ENCODE measurements at places on chromosomes 6 and 20.

DNA sequence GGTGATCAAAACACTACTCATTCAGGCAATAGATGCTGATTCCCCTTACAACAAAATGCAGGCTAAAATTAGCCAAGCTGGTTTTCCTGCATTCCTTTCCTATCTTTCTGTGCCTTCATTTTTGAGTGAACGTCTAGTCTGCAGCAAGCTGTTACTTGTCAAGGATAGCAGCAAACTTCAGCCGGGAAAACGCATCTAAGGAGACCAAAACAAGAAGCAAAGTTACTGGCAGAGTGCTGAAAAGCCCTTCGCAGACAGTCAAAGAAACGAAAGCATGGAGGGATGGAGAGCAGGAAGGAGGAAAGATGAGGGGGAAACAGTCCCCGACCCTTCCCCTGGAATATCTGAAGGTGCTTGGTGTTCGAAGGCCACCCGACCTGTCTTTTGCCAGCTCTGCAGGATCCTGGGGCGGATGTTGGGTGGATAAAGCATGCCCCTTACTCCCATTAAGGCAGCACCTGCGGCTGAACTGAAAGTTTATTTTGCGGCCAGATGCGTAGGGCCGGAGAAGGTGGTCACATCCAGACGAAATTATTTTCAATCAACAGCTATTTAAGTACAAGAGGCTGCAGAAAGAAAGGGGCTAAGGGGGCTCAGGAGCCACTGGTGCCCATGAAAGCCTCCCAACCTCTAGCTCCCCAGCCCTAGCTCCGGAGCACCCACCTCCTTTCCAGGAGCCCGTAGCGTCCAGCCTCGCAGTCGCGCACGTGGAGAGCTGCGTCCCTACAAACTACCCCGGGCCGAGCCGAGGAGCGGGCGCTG, 538 bp downstream of the FERMT1 start:
- DNase-seq, result no peak

GRCh38 chr6:149037051-149037671, 280.4 kb upstream of the TAB2 start:
- DNase-seq, result no peak

GRCh38 chr6:2680264-2680922, 70.3 kb downstream of the MYLK4 start:
- no peak for DNase-seq

DNA sequence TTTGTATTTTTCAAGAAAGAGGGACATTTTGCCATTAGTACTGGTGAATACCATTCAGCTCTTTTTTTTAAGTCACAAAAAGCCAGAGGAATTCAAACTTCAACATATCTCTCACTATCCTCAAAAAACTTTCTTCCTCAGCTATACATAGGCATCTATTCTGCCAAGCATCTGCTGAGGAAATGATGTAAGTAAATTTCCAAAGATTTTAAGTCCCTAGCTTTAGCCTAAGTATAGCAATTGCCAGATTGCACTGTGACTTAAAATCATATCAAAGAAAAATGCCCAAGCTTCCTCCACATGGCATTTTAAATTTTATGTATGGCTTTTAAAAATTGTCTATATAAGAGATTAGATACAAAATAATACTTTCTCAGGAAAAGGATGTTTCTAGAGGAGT, 237.4 kb downstream of the EYS start:
- no peak for DNase-seq

DNA sequence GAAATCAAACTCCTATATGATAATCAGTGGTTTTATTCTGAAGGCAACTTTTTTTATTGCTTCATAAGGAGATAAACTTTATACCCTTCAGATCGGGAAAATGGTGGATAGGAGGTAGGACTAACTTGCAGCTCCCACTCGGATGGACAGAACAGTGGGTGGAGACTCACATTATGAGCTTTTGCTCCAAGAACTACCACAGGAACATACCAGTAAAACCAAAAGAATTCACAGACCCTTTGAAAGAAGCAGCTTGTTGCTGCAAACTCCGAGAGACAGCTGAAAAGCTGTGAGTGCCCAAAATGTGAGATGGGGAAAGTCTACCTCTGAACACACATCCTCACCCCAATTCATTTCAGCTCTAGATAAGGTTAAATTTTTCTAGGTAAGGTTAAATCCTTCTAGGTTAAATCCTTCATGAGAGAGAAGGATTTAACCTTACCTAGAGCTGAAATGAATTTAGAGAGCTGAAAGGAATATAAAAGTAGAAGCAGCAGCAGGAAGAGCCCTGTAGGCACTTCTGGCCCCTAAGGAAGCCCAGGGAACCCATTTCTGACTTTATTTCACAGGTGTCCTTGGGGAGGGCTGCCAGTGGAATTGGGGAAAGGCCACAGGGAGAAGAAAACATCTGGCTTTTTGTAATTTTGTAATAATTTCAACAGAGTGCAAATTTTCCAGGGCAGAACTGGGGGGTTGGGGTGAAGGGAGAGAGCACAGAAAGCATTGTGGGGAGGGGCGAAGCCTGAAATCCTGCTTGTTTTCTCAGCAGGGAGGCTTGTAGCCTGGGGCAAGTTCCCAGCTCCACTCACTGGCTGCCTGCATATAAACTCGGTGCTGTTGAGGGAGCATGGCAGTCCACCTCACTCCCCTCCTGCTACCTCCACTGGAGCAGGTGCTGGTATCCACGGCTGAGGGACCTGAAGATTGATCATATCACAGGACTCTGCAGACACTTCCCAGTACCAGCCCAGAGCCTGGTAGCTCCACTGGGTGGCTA, 65.9 kb upstream of the HCRTR2 start:
- DNase-seq, result no peak

Measured in activated CD4-positive, alpha-beta T cell treated with anti-CD3 and anti-CD28 coated beads for 4 hours (primary cell).